ENCODE measurements at places on chromosomes 5 and 9.

DNA sequence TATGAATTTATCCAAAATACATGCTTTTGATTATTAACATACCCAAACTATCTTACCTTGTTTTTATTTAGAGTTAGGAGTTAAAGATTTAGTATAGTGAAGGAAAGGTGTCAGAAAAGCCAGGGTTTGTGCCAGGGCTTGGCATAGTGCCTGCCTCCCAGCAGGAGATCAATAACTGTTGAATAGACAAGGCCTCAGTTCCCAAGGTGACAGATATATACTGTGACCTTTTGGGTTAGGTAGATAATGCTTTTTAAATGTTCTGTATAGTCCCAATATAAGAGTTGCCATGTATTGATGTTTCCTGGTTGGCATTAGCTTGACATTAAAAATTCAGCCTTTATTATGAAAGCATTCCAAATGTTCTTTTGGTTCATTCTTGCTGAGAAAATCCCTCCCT lies 121.8 kb downstream of the MCTP1 start:
- no peak for DNase-seq

- DNase-seq = peak; percentile 97
Measured at GRCh38 chr5:160439205-160439600, 17.5 kb downstream of the PTTG1 start.

- no peak for DNase-seq
Measured at GRCh38 chr5:13944560-13945199, at the start of gene DNAH5. TSS of gene DNAH5 (minus strand) at chr5:13944688. CDS start at chr5:13944438, 250 bp downstream.

DNA sequence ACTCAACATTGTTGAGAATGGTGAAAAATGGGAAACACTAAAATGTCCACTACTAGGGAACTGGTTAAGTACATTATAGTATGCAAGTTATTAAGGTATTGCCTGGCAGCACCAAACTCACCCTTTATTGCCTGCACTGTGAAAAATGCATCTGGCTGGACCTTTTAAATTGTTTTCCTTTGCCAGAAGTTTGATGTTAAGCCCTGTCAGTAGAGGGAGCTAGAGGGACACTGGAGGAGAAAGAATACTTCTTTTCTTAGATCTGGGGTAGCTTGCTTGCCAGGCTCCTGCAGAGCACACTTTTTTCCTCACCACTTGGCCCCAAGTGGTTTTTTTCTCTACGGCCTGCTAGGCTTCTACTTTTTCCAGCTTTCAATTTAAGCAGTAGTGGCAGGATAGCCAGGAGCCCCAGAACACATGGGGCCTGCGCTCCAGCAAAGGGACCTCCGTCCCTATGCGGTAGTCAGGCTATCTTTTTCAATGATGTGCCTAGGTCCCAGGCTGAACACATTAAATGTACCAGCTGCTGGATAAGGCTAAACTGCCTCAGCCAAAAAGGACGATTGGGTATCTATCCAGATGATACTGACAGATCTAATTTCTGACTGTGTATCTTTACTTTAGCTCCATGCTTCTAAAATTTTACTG lies 8.0 kb upstream of the HABP4 start:
- DNase-seq = peak; percentile 74

- no peak for DNase-seq
Measured at GRCh38 chr5:87034557-87034956, 233.1 kb upstream of the RASA1 start.

- DNase-seq = no peak
Measured at GRCh38 chr5:310941-311434, 10.5 kb upstream of the AHRR start.

- DNase-seq = peak; percentile 78
Measured at GRCh38 chr9:33852216-33852826, 35.4 kb downstream of the UBE2R2 start.

DNA sequence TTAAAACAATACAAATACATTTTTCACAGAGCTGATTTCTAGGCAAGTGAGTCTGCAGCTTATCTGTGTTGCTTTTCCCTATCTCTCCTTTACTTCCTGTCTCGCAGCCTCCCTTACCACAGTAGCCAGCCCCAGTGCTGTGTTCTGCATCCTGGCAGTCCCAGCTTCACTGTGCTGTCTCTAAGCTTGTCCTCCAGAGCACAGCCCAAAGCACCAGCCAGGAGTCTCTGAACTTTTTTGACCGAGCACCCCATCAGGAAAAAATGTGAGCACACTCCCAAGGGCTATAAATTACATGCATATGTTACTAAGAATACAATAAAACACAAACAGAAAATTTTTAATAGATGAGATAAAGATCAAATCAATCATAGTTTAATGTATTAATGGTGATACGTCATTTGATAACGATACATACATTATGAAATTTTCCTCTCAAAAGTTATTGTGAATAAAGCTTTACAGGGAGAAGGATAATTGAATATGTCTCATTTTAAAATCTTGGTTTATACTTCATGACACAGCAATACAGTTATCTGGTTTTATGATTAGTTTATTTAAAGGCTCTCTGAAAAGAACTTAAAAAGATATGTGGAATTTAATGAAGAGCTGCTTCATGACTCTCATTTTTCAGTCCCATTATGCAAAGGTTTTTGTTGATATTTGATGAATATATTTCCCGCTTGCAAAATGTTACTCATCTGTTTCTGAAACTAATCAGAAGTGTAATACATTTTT lies 7.3 kb upstream of the RHOBTB3 start:
- no peak for DNase-seq

GRCh38 chr9:70865471-70865870 lies 255.9 kb downstream of the TRPM3 start:
- DNase-seq = no peak

DNA sequence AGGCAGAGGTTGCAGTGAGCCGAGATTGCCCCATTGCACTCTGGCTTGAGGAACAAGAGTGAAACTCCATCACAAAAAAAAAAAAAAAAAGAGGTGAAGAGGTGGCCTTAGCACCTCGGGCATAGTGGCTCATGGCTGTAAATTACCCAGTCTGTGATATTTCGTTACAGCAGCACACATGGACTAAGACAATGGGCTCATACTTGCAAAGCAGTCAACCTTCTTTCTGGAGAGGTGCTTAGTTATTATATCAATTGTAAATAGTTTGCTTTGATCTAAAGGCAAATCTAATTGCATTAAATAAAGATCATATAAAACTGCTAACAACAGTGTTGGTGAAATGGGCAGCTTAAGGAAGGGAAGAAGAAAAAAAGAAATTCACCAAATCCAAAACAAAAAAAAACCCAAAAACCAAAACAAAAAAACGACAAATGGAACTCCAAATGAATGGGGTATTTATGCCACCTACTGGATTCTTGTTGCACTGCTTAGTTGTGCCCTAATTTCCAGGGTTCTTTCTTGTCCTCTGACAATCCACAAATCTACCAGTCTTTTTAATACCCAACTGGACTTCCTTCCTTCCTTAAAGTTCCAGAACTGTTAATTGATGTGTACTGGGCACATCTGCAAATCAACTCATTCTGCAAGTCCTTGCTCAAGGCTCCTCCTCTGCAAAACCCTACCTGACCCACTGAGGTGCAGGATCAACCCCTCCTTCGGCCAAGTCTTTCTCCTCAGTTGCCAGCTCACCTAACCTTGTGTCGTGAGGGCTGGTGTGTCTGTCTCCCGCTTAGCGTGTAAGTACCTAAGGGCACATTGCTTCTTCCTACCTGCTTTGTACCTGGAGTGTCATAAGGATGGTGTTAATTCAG lies 35.0 kb upstream of the DMRT1 start:
- peak; percentile 66 for DNase-seq

DNA sequence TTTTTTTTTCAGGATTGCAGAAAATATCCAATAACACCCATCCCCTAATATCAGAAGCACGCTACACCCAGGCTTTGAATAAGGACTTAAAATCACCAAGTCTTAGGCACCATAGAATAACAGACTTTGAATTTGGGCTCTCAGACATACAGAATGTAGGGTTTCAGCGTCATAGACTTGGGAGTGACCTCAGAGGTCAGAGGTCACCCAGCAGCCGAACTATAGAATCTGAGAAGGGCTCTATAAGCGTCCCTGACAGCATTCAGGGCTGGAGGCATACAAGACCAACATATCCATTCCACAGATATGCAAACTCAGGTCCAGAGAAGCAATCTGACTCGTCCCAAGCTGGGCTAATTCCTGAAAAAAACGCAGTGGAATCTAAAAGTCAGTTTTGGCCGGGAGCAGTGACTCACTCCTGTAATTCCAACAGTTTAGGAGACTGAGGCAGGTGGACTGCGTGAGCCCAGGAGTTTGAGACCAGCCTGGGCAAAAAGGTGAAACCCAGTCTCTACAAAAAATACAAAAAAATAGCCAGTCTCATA lies 34.7 kb downstream of the SLC6A7 start:
- DNase-seq = no peak

- no peak for DNase-seq
Measured at GRCh38 chr9:94082956-94083355, 1.3 kb upstream of the PTPDC1 start.

DNA sequence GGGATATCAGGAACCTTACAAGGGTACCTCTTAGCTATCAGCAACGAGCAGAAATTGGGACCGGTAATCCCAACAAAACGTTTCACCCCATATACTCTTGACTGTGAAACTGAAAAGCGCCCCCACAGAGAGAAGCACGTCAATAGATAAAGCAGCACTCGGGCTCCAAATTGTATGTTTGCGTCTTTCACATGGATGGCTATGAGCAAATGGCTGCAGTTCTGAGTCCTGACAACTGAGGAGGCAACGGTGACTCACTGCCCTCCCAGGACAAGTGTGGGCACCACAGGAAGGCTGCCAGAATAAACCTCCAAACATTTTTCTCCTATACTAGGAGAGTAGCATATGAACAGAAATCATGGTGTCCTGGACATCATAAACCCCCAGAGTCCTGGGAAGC lies 36.6 kb downstream of the SEMA4D start:
- no peak for DNase-seq

- DNase-seq = peak; percentile 23
Measured at GRCh38 chr9:27701016-27701415, 127.7 kb upstream of the C9orf72 start.

DNA sequence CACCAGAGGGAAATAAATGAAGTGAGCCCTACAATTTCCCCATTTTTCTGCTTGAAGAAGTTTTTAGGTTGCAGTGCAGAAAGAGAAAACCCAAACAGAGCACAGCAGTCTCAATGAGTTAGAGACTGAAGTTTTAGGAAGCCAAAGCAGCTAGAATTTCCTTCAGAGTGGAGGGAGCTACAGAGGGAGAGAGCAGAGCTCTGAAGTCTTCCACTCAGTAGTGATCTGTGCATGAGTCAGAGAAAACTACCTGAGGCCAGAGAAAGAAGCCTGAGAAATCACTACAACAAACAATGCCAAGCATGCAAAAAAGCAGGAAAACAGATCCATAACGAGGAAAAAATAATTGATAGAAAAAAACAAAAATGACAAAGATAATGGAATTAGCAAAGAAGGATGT lies 17.9 kb upstream of the NDUFB6 start:
- DNase-seq = no peak

DNA sequence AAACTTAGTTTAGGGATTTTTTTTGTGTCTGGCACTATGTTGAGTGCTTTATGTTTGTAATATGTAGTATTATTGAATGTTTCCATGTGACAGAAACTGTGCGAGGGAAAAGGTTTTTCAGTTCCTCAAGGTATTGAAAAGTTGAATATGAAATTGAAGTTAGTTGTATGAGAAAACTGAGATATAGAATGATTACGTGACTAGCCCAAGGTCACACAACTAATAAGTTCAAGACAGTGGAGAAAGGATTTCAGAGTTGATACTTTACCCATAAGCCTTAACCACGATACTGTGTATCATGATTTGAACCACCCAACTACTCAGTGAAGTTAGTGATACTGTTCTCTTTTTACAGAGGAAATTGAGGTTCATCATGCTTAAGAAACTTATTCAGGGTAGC lies 5.7 kb downstream of the NIPBL start:
- DNase-seq = no peak

GRCh38 chr5:176772271-176773210 lies 37.8 kb upstream of the UNC5A start:
- no peak for DNase-seq

GRCh38 chr5:173011566-173011965 lies 28.0 kb downstream of the ATP6V0E1 start:
- peak; percentile 52 for DNase-seq

- DNase-seq = no peak
Measured at GRCh38 chr5:128290152-128290858, 206.7 kb downstream of the SLC12A2 start.

GRCh38 chr9:4297151-4297785 lies 2.6 kb downstream of the GLIS3 start:
- DNase-seq = peak; percentile 83

DNA sequence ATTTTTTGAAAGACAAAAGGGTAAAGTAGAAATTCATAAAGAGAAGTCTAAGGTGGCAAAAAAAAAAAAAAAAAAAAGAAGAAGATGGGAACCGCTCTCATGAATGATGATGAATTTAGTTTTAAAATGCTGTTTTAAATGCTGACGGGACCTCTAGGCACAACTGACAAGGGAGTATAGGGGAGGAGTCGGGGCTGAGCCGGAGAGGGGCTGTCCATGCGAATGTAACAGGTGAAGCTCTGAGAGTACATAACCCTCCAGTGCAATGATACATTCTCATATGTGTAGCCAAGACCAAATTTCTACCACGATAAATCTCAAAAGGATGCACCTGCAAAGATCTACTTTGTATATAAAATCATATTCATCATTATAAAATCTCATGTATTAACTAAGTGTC lies 71.7 kb downstream of the GLIS3 start:
- DNase-seq = no peak

- DNase-seq = no peak
Measured at GRCh38 chr5:93349613-93350012, 231.4 kb downstream of the NR2F1-AS1 start.

GRCh38 chr9:114069476-114070187 lies 8.5 kb downstream of the AMBP start:
- DNase-seq = no peak

GRCh38 chr9:96085491-96086143 lies 210.1 kb downstream of the ERCC6L2 start:
- no peak for DNase-seq

- DNase-seq = no peak
Measured at GRCh38 chr9:129052592-129052991, 16.2 kb downstream of the MIGA2 start.

- DNase-seq = no peak
Measured at GRCh38 chr5:114581136-114581535, 219.3 kb downstream of the KCNN2 start.
